Stimulated activated CD4-positive, alpha-beta T cell treated with anti-CD3 and anti-CD28 coated beads, Interleukin-15, amount 100 ng/mL, for 1 hour (primary cell): ENCODE measurements at places on chromosomes 1 and 21.

GRCh38 chr1:47776667-47777131 is 220.5 kb downstream of the TRABD2B start:
- DNase-seq, result no peak

DNA sequence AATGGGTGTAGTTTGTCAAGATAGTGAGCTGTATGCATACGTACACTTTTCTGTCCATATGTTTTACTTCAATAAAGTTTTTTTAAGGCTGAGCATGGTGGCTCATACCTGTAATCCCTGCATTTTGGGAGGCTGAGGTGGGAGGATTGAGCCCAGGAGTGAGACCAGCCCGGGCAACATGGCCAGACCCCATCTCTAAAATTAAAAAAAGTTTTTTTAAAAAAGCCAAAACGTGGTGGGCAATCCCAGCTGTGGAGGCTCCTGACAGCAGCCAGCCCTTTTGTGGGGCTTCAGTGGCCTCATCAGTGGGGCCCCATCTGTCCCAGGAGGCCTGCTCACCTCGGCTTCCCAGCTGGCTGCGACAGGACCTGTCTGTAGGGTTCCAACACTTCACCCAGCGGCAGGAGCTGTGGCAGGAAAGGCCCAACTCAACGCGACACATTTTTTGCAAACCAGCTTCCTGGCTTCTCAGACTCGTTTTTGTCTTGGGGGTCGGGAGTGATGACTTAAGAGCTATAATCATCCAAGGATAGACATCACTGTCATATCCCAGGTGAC is 56.9 kb upstream of the LBR start:
- no peak for DNase-seq

GRCh38 chr21:32044205-32045180 is 171.7 kb downstream of the HUNK start:
- DNase-seq, result no peak

DNA sequence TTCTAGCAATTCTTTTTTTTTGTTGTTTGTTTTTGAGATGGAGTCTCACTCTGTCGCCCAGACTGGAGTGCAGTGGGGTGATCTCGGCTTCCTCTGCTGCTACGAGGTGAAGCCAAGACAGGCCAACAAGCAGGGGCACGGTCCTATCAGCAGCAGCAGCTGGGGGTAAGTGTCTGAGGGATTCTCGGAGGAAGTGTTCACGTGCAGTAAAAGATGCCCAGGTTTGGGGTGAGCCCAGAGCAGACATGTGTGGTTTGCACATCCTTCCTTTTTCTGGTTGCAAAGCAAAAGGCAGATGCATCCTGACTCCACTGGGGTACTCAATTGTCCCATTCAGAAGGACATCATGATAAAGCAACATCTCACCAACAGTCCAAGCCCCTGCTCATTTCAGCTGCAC is 27.7 kb downstream of the PIGP start:
- DNase-seq, result no peak

DNA sequence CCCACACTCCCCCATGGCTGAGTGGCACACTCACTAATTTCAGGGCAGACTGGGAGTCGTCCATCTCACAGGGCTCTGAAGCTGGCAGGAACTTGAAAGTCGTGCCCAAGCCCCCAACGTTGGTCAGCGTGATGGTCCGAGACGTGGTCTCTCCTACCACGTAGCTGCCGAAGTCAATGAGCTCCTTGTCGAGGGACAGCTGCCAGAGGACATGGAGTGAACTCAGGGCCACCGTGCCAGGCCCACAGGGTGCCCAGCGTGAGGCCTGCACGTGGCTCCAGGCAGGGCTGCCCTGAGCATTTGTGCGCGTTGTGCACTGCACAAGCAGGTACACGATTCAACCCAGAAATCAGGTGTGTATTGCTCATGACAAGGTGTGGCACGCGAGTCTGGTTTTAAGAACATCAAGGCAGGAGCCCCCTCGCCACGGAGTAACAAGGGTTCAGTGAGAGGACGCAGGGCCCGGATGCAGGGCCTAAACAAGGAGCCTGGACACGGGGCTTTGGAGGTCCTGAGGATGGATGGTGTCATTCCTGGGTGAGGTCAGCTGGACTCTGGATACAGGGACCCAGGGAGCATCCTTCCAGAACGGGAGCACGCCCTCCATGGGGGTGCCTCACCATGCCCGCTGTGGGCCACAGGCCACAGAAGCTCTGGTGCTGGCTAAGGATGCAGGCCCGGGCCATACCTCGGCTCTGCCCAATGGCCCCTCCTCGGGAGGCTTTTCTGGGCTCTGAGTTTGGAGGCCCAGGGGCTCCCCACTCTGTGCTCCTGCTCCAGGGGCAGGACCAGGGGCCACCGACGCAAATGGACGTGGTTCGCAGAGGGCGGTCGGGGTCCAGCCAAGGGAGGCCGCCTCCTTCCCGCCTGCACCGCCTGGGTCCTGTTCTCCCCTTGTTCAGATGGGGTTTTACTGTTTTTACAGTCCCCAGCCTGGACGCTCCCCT is 37.8 kb upstream of the TMEM52 start:
- DNase-seq, result no peak

- DNase-seq, result no peak
Observed at GRCh38 chr1:32498751-32499150, 33.9 kb downstream of the ZBTB8B start.

GRCh38 chr1:225877580-225877979 is 4.6 kb downstream of the TMEM63A start:
- no peak for DNase-seq

DNA sequence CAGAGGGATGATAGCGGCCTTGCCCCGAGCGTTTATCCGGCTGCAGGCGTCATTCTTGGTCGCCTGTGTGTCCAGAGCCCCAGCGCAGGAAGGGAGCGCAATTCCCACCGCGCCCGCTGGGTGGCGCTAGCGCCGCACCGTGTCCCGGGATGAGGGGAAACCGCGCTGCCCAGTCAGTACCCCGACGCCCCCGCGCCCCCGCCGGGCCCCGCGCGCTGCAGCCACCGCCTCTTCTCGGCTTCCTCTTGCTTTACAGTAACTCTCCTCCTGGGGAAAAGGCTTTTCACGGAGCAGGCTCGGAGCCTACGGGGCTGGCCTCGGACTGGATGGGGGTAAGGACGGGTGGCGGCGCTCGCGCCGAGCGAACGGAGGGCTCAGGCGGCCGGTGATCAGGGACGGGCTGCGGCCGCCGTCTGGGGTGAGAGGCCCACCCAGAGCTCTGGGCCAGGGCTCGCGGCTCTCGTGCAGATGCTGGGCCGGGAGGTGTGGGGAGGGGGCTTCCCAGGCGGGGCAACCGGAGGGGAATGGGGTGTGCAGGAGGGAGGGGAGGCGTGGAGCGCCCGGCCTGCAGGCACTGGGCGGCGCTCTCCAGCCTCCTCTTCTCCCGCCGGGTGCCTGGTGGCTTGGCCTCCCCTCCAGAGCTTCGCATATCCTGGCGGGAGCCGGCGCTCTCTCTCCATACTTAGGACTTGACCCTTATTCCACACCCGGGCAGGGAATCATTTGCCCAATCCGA is 29.8 kb downstream of the TEX35 start:
- DNase-seq, result peak; percentile 85

- DNase-seq, result no peak
Observed at GRCh38 chr21:45004481-45005247, 64.8 kb downstream of the SLX9 start.

DNA sequence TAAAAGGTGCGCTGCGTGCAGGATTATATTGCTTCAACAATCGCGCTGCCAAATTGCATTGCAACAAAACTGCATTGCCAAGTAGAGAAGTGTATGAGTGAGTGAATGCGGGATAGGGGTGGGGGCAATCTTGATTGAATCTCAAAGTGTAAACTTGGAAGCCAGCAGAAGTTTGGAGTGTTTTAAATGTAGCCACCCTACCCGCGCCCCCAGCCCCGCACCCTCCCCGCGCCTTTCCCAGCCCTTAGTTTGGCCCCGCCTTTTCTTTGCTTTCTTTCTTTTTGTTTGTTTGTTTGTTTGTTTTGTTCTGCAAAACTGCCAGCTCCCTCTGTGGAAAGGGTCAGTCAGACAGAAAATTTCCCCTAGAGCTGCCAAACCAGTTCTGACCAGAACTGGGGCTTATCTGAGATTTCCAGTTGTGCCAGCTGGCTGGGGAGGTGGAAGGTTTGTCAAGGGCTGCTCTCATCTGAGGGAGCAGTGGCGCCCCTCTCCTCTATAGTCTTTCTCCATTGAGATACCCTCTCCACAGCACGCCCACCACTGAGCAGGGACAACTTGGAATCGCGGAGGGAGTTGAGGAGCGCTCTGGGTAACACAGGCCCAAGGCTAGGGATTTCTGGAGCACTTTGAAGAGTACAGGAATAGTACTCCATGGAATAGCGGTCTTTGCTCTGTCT is 666 bp upstream of the BEND5 start:
- no peak for DNase-seq

GRCh38 chr1:22410401-22410800 is 41.2 kb upstream of the ZBTB40 start:
- no peak for DNase-seq

- DNase-seq, result no peak
Observed at GRCh38 chr1:168092566-168093355, 44.0 kb downstream of the GPR161 start.

- DNase-seq, result no peak
Observed at GRCh38 chr1:50271968-50272578, 151.2 kb downstream of the DMRTA2 start.

- no peak for DNase-seq
Observed at GRCh38 chr1:159170639-159171038, 776 bp upstream of the CADM3 start.

DNA sequence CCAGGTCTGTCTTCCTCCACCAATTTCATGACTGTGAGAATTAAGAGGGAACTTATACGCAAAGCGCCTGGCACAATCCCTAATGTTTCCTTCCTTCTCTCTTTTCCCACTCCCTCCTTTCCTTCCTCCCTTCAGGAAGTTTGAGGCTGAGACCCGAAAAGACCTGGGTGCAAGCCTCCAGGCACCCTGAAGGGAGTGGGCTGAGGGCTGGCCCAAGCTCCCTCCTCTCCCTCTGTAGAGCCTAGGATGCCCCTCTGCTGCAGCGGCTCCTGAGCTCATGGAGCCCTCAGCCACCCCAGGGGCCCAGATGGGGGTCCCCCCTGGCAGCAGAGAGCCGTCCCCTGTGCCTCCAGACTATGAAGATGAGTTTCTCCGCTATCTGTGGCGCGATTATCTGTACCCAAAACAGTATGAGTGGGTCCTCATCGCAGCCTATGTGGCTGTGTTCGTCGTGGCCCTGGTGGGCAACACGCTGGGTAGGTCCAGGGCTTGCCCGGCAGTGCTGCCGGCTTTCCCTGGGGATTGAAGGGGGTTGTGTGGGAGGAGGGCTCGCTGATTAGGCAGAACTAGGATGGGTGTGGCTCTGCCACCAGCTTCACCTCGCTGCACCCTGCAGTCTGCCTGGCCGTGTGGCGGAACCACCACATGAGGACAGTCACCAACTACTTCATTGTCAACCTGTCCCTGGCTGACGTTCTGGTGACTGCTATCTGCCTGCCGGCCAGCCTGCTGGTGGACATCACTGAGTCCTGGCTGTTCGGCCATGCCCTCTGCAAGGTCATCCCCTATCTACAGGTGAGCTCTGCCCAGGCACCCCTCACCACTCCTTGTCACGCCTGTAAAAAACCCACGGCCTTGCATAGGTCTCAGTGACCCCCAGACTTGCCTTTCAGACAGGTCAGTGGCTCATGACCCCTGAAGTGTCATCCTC is 1.7 kb downstream of the HCRTR1 start:
- no peak for DNase-seq

DNA sequence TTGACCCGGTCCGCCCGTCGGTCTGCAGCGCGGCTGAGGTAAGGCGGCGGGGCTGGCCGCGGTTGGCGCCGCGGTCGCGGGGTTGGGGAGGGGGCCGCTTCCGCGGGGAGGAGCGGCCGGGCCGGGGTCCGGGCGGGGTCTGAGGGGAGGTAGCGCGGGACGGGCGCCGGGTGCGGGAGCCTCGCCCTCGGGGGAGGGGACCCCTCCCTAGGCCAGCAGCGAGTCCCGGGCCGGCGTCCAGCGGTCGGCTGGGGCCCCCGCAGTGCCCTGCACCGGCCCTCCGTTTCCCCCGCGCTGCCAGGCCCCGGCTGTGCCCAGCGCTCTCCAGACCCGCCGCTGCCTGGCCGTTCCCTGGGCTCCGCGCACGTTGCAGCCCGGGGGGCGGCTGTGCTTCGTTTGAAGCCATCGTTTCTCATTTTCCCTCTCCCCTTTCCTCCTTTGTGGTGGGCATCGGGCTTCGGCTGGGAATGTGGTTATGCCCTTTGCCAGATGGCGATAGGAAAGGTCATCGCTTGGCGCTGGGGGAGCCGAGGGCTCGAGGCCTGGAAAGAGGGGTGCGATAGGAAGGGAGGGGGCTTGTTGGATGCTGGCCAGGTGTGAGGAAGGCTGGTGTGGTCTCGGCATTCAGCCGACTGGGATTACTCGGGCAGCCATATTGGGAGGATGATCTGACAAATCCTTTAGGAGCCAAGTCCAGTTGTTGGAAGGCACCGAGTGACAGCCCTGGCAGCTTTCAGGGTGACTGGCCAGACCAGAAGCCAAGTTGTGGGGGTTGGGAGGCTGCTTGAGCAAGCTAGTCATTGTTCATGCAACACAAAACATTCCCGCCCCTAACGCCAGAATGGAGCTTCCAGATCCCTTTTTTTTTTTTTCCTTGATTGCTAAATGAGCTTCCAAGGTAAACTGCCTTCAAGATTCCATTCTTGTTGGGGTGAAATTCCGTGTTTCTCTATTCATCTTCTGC is 753 bp downstream of the KIF1B start:
- peak; percentile 1 for DNase-seq

DNA sequence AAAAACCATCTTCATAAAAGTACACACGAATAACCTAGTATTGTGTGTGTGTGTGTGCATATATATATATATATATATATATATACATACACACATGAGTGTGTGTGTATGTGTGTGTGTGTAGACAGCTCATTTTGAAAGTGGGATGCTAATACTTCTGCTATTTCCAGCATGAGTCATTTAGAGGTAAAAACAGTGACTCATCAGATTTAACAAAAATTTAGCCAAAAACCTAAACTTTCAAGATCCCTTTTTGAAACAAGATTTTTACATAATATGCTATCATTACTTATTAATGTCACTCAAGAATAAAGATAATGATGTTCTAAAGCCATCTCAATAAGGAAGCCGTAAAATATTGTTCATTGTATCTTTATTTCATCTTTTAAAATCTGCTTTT is 35.6 kb upstream of the ADGRL4 start:
- no peak for DNase-seq

DNA sequence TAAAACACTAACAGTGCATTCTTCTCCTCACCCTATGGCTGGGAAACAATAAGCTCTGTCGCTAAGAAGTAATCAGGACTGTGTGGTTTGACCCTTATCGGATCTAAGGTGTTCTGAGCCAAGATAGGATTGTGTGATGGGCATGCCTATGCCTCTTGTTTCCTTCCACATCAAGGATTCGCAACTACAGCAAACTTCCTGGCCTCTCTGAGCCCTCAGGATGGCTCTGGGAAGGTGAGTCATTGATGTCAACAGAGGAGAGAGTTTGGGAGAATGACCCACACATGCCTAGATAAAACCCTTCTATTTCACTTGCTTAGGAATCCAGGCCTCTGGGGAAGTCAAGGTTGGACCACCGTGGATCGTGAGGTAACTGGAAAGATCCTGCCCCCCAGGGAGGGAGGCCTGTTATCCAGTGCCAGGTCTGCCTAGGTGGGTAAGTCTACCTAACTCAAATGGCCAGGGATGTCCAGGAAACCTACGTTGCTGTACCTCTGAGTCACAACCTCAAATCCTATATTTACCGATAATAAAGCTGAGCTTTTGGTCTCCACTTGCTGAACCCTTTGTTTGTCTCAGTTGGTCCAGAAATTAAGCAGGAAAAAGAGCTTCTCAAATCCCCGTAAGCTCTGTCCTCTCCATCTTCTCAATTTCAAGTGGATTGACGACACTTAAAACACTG is 27.4 kb downstream of the TIAM1 start:
- DNase-seq, result no peak
